ENCODE measurements at places on chromosomes 3 and 15. TPM values are rescaled to one million over a fixed set of nuclear protein-coding genes. Genes with fewer than 3 reads are reported as not detected.

GRCh38 chr15:41495736-41496599, 2.3 kb downstream of the ITPKA start:
- peaks cover 7% of the 10 kb centered on the region for H3K4me1 ChIP-seq
- H3K27ac ChIP-seq, result no peak overlapping the region
- H3K4me3 ChIP-seq, result peak overlapping the region; percentile 52
- H3K36me3 ChIP-seq, result no peaks in the 10 kb centered on the region
- H3K27me3 ChIP-seq, result peaks cover 77% of the 10 kb centered on the region

DNA sequence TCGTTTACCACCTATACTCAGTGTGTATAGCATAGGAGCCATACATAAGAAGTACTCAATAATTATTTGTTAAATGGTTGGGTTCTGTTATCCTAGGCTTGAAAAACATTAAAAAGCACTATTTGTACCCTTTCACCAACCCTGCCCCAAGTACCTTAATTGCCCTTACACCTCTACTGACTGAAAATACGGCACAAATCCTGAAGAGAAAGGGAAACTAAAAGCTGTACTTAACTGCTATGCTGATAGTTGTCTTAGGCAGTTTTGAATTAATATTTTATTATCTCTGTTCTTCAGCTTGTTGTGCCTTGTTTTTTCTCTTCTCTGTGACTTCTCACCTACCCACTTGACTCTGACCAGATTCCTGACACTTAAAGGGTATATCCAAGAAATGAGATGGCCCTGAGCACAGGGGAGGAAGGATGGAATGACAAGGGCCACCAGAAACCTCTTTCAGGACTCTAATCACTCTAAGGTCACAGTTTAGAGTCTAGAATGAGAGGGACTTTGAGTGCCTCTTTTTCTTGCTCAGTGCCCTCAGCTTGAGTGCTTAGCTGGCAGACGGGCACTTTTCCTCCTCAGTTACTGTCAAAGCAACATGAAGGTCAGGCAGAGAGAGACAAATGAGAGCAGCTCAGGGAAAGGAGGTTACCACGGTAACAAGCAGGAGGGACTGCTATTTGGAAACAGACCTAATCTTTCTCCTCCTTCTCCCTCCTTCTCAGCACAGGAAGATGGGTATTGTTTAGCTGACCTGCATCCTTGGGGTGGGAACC, 136.5 kb downstream of the ZNF609 start:
- peak overlapping the region; percentile 46 for H3K4me3 ChIP-seq
- peaks cover 32% of the 10 kb centered on the region for H3K4me1 ChIP-seq
- no peaks in the 10 kb centered on the region for H3K27me3 ChIP-seq
- H3K27ac ChIP-seq, result peak overlapping the region; percentile 69

- H3K4me3 ChIP-seq, result no peak overlapping the region
- no peaks in the 10 kb centered on the region for H3K27me3 ChIP-seq
- peaks cover 51% of the 10 kb centered on the region for H3K36me3 ChIP-seq
Measured at GRCh38 chr15:101698314-101698713, 26.0 kb downstream of the TARS3 start.

GRCh38 chr3:150072576-150072975, 101.9 kb upstream of the PFN2 start:
- no peaks in the 10 kb centered on the region for H3K36me3 ChIP-seq
- H3K27me3 ChIP-seq, result peaks cover 26% of the 10 kb centered on the region
- no peak overlapping the region for H3K27ac ChIP-seq
- no peak overlapping the region for H3K4me3 ChIP-seq
- DNase-seq, result no peak

GRCh38 chr15:52078876-52079700, 33.5 kb downstream of the BCL2L10 start:
- no peak overlapping the region for H3K27ac ChIP-seq
- H3K27me3 ChIP-seq, result peaks cover 2% of the 10 kb centered on the region
- no peak overlapping the region for H3K4me3 ChIP-seq
- H3K4me1 ChIP-seq, result no peaks in the 10 kb centered on the region
- DNase-seq, result peak; percentile 75

DNA sequence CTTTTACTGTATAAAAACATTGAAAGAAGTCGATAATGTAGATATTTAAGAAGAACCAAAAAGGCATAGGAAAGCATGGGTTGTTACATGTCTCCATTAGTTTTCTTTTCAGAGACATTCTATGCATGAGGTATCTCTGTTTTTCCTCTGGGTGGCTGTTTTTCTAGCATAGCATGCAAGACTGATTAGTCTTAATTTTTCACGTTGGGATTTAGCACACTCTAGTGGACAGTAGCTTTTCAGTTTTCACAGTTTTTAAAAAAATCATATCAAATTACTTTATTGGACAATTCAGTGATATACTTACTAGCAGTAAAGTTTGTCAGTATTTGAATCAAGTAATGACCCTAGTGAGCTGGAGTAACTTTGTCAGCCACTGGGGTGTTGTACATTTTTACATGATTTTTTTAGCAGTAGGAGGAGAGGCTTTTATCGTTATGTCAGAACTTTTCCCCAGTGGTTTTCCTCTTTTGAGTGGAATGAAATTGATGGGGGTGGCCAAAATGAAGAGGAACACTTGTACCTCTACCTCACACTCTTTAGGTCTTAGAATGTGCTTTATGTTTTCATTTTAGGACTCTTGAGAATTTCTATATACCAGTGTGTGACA, 57.2 kb downstream of the SEC22A start:
- peaks cover 10% of the 10 kb centered on the region for H3K36me3 ChIP-seq
- no peak for DNase-seq
- H3K27me3 ChIP-seq, result no peaks in the 10 kb centered on the region
- H3K27ac ChIP-seq, result no peak overlapping the region
- H3K4me3 ChIP-seq, result no peak overlapping the region
- H3K4me1 ChIP-seq, result peaks cover 6% of the 10 kb centered on the region

GRCh38 chr3:120080836-120081235, 13.4 kb downstream of the GSK3B start:
- peaks cover 26% of the 10 kb centered on the region for H3K4me1 ChIP-seq
- peaks cover 27% of the 10 kb centered on the region for H3K36me3 ChIP-seq
- no peaks in the 10 kb centered on the region for H3K27me3 ChIP-seq
- no peak for DNase-seq
- no peak overlapping the region for H3K27ac ChIP-seq
- no peak overlapping the region for H3K4me3 ChIP-seq

- H3K27ac ChIP-seq, result peak overlapping the region; percentile 79
- peaks cover 7% of the 10 kb centered on the region for H3K27me3 ChIP-seq
- no peaks in the 10 kb centered on the region for H3K36me3 ChIP-seq
- peak overlapping the region; percentile 79 for H3K4me3 ChIP-seq
- no peak for DNase-seq
Measured at GRCh38 chr3:194130807-194131589, 5.0 kb upstream of the HES1 start.

DNA sequence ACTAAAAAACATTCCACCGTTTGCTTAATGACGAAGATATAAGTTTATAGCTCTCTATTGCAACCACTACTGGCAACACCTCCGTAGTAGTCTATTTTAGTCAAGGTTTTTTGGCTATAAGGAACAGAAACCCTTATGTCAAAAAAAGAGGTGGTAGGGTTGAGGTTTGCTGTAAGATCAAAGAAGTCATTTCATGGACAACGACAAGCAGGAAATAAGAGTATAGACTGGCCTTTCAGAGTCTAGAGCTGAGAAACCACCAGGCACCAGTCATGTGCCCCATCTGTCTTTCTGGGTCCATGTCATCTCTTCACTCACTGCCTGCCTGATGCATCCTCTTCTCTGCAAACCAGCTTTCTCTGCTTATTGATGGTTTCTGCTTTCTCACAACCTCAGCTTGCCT, 42.7 kb downstream of the THBS1 start:
- no peaks in the 10 kb centered on the region for H3K27me3 ChIP-seq
- no peak overlapping the region for H3K27ac ChIP-seq
- H3K36me3 ChIP-seq, result no peaks in the 10 kb centered on the region
- H3K4me3 ChIP-seq, result no peak overlapping the region
- no peak for DNase-seq

DNA sequence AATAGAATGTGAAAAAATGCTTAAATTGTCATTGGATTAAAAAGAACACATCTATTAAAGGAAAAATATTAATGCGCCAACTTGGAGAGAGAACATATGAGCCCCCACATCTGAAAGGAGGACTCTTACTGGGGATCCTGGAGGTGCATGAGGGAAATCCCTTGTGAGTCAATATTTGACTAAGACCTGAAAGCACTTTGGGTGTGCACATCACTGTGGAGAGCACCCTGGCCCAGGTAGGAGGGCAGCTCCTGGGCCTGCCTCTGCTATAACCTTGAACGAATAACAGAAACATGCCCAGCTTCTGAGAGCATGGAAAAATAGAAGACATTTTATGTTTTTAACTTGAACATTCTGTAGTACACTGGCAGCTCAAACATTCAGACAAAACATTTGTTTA, 199.8 kb downstream of the GAP43 start:
- no peak for DNase-seq
- no peak overlapping the region for H3K4me3 ChIP-seq
- no peaks in the 10 kb centered on the region for H3K36me3 ChIP-seq
- peaks cover 4% of the 10 kb centered on the region for H3K4me1 ChIP-seq
- H3K27ac ChIP-seq, result no peak overlapping the region

- peaks cover 19% of the 10 kb centered on the region for H3K4me1 ChIP-seq
- no peaks in the 10 kb centered on the region for H3K27me3 ChIP-seq
- H3K4me3 ChIP-seq, result peak overlapping the region; percentile 3
- H3K36me3 ChIP-seq, result peaks cover 5% of the 10 kb centered on the region
- no peak for DNase-seq
- peak overlapping the region; percentile 29 for H3K27ac ChIP-seq
Measured at GRCh38 chr3:57939775-57940174, 68.4 kb upstream of the FLNB start.

DNA sequence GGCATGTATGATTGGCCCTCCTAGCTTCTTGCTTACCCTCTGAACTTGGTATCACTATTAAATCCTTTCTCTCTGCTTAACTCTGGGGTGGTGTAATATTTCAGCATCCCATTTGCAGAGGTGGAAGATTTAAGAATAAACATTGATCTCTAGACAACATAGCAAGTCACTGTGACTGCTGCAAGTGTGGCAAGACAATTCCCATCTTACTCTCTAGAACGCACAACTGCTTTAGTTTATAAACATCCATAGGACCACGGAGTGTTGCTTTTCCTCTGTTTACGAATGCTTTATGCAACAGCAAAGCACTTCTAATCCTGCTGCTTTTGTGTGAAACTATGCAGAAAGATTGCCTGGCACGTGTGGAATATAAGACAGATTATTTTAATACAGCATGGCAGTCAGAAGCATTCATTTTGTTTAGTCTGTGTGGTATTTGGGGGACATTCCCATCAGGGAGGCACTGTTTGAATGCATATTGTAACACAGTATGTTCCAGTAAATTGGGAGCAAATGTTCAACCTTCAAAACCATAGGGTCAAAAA, 338.9 kb upstream of the TMCO5A start:
- peaks cover 34% of the 10 kb centered on the region for H3K4me1 ChIP-seq
- no peak for DNase-seq
- H3K27ac ChIP-seq, result no peak overlapping the region
- H3K36me3 ChIP-seq, result no peaks in the 10 kb centered on the region

Gene SLC22A14
- total RNA-seq, result 0.29 TPM

Gene ATP10A
- 2.6 TPM for total RNA-seq

Gene SPATA12
- total RNA-seq, result not detected

Gene SCAANT1
- not detected for total RNA-seq

Gene TEX55
- not detected for total RNA-seq

All from type B pancreatic cell (in vitro differentiated cells).